ENCODE measurements at places on chromosomes 4 and X.
A peak's percentile ranks its signal among the peaks of the same experiment; 100 is the strongest.

- DNase-seq: no peak
Observed at GRCh38 chr4:98946359-98946758, 17.4 kb upstream of the EIF4E start.

DNA sequence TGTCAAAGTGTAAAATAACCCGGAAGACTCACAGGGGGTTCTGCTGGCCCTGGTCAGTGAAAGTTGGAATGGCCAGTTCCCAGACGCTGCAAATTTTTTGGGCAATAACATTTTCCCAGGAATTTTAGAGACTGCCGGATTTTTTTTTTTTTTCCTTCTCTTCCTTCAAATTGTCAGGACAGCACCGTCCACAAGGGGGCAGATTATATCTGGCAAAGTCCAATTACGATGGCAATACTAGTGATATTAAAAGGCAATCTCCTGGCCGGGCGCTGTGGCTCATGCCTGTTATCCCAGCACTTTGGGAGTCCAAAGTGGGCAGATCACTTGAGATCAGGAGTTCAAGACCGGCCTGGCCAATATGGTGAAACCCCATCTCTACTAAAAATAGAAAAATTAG, 20.5 kb downstream of the SLC25A5 start:
- DNase-seq: peak; percentile 31

- DNase-seq: no peak
Observed at GRCh38 chrX:123357941-123358340, 173.9 kb downstream of the GRIA3 start.

DNA sequence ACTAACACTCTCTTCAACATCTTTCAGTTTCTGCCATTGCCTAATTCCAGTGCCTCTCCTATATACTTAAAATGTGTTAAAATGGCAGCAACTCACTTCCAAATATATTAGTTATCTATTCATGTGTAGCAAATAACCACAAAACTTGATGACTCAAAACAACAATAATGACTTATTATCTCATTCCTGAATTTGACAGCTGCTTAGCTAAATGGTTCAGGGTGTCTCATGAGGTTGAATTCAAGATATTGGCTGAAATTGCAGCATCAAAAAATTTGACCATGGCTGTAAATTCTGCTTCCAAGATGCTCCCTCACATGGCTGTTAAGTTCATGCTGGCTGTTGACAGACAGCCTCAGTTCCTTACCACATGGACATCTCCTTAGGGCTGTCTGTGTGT, 25.3 kb downstream of the PITX2 start:
- no peak for DNase-seq

DNA sequence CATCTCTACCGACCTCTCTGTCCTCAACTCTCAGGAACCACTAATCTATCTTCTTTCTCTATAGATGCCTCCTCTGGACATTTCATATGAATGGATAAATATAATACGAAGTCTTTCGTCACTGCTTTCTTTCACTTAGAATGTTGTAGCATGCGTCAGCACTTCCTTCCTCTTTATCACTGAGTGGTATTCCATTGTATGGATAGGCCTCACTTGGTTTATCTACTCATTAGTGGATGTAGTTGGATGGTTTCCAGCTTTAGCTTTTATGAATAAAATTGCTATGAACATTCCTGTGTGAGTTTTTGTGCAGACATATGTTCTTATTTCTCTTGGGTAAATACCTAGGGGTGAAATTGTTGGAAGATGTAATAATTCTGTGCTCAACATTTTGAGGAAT, 528.2 kb upstream of the FAT1 start:
- DNase-seq: no peak

DNA sequence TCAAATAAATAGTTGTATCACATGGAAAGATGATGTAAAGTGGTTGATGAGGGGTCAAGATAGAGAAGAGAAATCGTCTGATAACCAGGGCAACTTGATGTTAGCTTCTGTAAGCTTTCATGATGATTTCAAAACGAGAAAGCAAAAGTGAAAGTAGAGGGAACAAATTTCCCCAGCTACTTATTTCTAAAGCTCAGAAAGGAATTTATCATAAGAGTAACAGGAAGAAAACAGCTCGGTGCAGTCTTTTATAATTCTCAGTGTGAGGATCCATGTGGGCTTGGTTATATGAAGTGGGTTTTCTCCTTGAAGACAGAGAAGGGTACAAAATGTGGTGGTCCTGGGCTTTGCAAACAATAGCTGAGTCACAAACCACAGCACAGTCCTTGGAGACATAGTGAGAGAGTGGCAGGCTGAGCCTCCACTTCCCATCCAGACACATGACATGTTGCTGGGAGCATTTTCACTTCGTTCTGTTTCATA, 32.1 kb upstream of the GLRA2 start:
- peak; percentile 10 for DNase-seq

GRCh38 chr4:140138428-140138827, 15.6 kb downstream of the MAML3 start:
- DNase-seq: no peak

GRCh38 chr4:112854420-112854819, 195.0 kb upstream of the ANK2 start:
- DNase-seq: no peak

GRCh38 chr4:57048590-57049304, 61.4 kb downstream of the IGFBP7 start:
- no peak for DNase-seq

- DNase-seq: no peak
Observed at GRCh38 chrX:121128925-121129877, 81.8 kb downstream of the GLUD2 start.

GRCh38 chr4:37604461-37604860, 81.7 kb downstream of the RELL1 start:
- DNase-seq: no peak

GRCh38 chrX:34578237-34578636, 78.8 kb downstream of the TMEM47 start:
- no peak for DNase-seq

GRCh38 chrX:97806238-97806637, 922.5 kb downstream of the RPA4 start:
- DNase-seq: no peak

DNA sequence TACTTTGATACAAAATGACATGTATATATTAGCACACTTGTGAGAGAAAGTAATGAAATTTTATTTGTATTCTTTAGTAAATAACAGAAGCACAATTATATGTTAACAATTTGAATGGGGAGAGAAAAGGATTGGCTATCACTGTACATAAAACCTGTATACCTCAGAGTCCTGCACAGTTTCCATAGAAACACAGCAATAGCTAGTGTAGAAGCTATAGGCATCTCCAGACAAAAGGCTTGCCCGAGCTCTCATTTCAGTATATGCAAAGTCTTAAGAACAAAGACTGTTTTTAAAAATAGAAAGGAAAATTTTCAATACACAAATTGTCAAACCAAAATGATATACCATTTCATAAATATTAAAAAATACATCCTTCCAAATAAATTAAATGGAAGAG, 38.5 kb downstream of the GPM6A start:
- DNase-seq: no peak

DNA sequence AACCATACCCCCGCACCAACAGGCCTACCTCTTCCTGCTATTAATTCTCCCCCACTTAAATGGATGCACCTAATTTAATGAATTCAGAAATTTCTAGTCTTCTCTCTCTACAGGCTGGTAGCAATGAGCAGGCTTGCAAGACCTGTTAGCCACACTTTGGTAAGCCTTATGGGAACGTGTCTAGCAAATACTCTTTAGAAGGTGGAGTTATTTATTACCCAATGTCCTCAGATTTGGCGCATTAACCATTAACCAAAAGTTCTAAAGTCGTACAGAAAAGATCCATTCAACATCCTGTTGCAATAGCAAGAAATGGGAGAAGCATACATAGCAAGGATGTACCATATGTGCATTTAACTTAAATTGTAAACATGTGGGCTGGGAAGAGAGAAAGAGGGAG, 47.5 kb downstream of the SLITRK2 start:
- no peak for DNase-seq

- no peak for DNase-seq
Observed at GRCh38 chrX:9510366-9510765, 45.5 kb downstream of the TBL1X start.

GRCh38 chrX:55489314-55490009, at the start of gene USP51:
Gene USP51 (minus strand): TSS chrX:55489848. CDS start chrX:55488939, 909 bp downstream.
- DNase-seq: no peak

DNA sequence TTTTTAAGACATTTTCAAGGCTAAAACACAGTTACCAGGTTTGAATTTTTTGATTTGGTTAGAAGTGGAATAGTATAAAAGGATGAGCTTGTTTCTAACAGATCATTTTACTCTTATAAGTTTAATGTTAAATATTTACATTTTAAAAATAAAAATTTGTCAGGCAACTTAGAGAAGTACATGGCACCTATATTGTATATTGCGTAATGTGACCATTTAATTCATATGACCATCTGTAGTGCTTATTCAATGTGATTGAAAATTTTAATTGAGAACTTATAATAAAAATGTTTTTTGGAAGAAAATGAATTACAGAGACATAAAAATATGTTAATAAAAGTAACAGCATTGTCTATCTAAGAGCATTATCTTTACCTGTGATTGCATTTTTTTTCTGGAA, 1632.4 kb downstream of the RPA4 start:
- no peak for DNase-seq

DNA sequence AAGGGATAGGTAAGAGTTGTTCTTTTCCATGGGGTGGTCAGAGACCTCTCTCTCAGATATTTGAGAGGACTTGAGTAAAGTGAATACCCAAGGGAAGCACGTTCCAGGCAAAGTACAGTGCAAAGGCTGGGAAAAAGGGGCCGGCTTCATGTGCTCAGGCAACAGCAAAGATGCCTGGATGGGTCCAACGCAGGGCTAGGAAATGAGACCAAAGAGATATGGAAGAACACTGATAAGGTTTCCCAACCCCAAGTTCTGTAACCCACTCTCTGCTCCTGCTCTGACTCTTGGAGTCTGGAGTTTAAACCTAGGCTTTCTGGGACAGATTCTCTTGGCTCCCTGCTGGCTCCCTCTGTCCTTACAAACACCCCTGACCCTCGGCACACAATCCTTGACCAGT, 36.2 kb upstream of the PROM1 start:
- no peak for DNase-seq

DNA sequence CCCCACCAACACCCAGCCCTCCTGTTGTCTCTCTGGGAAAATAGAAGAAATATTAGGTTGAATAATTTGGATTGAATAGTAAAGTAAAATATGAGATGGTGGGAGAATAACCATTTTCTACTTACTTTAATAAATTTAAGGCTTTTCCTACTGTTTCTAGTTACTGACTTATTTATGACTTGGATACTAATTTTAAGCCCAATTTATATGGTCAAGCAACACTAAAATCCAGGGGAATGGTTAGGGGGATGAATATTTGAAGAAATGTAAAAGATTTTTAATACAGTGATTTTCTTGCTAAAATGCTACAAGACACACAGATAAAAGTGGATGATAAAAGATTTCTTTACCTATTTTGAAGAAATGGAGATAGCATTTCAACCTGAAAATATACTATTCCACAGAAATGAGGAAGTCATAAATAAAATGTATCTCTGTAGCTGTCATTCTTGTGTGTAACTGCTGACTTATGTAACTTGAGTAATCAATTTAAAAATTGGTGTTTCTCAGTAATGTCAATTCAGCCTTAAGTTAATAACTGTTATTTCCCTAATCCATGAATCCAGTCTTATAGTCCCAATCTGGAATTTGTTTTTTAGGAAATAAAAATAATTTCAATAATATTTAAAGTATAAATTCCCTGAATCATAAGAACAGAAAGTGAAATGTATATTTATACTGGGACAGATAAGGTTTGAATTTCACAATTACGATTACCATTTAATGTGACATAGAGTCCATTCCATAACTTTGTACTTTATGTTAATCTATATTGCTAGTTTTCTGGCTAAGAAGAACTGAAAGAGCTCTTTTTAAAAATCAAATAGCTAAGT, 24.3 kb upstream of the IL2 start:
- DNase-seq: no peak

DNA sequence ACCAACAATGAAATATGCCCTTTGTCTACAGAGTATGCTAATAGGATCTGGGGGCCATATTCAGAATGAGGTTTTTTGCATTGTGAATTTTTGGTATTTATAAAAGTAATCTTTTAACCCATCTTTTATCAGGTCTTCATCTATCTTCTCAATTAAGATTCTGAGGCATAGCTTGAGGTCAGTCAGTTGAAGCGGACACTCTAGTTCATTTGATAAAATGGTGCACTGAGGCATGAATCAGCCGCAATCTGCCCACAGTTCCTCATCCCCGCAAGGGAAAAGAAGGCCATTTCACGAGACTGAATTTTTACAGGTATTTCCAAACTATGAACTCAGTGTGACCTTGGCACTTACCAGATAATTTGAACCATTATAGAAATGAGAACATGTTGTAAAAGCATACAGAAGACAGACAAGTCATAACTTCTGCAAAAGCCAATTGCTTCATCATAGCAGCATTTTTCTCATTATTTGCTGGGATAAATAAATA, 19.3 kb upstream of the VCX2 start:
- DNase-seq: no peak

- DNase-seq: no peak
Observed at GRCh38 chr4:6576512-6576911, 1.5 kb downstream of the MAN2B2 start.

DNA sequence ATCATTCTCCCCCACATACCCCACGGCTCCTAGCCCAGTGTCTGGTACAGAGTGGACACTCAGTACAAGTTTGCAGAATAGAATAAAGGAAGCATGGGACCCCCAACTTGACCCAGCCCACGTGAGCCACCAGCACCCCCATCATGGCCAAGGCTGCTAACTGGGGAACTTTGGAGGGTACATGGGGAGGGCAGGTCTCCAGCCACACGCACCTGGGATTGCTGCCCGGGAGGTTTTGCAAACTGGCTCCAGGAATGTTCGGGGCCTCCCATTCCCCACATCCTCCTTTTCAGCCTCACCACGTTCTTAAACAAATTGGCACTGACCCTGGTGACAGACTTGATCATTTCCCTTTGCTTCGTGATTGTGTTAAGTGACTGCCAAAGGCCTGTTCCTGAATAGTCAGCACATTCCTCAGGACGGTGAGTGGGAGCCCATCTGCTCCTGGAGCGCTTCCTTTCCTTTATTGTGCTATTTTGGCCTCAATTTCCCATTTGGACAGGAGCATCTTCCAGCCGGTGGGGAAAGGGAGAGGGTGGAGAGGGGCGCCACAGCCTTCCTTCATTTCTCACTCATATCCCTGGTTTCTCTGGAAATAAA, 18.7 kb upstream of the XPNPEP2 start:
- DNase-seq: no peak

DNA sequence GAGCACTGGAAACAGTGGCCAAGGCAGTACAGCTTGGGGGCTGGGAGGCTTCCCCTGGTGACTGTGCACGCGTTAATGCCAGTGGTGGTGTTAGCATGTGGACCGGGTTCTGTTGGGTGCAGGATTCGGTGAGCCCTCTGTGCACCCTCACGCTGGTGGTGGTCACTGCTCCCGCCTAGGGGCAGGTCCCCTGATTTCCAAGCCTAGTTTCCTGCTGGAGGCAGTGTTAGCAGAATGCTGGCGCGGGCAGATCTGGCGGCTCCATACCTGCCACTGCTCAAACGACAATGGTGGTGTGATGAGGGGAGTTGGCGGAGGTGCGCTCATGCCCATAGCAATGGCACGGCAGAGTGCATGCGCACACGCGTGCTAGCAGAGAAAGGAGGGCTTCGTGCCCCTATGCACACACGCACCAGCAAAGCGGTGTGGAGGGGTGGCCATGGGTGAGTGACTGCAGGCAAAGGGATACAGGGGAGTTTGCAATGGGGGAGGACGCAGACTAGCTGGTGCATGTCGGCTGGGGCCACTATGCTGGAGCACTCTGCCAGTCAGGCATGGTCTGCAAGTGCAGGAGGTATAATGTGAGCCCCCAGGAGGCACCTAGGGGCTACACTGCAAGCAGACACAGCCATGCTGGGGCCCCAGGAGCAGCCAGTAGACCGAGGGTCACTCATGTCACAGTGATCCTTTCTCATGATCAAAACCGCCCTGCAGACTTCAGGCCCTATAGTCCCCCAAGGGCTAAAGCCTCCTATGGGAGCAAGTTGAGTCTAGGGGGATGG, 93.0 kb downstream of the MAGEE1 start:
- no peak for DNase-seq
